ENCODE measurements at places on chromosomes 2 and 18.
A peak's percentile ranks its signal among the peaks of the same experiment; 100 is the strongest.

DNA sequence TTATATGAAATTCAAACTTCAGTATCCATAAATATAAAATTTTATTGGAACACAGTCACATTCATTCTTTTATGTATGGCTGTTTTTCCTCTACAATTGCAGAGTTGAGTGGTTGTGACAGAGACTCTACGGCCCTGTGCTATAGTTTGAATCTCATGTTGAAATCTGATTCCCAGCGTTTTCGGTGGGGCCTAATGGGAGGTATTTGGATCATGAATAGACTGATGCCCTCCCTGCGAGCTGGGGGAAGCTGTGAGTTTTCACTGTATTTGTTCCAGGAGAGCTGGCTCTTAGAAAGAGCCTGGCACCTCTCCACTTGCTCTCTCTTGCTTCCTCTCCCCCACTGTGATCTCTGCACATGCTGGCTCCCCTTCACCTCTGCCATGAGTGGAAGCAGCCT, 1.7 kb downstream of the PFN4 start:
- no peak overlapping the region for H3K27ac ChIP-seq
- H3K4me1 ChIP-seq: peaks cover 11% of the 10 kb centered on the region
- H3K4me3 ChIP-seq: no peak overlapping the region
- H3K27me3 ChIP-seq: no peaks in the 10 kb centered on the region
- H3K36me3 ChIP-seq: no peaks in the 10 kb centered on the region

DNA sequence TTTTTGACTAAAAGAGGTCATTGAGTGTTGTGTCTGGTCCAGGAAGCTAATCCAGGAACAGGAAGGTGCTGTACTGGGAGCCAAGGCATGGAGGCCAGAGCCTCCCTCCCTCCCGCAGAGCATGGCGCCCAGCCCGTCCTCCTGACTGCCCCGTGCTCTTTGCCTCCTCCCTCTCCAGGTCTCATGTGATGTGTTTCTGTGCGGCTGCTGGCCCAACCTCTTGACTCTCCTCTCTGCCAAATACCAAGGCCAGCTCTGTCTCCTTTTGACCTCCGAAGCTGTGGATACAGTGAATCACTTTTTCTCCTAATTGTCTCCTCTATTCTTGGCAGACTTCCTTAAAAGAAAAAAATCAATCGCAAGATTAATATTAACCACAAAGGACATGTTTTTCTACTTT, 284.1 kb downstream of the PHLPP1 start:
- DNase-seq: peak; percentile 67
- no peaks in the 10 kb centered on the region for H3K4me1 ChIP-seq
- H3K36me3 ChIP-seq: no peaks in the 10 kb centered on the region
- H3K27ac ChIP-seq: no peak overlapping the region
- no peak overlapping the region for H3K4me3 ChIP-seq
- no peaks in the 10 kb centered on the region for H3K27me3 ChIP-seq

- H3K36me3 ChIP-seq: no peaks in the 10 kb centered on the region
- no peaks in the 10 kb centered on the region for H3K27me3 ChIP-seq
- no peak overlapping the region for H3K27ac ChIP-seq
- DNase-seq: no peak
- H3K4me1 ChIP-seq: no peaks in the 10 kb centered on the region
Observed at GRCh38 chr2:100800915-100801314, 19.0 kb upstream of the NPAS2 start.

GRCh38 chr18:8142131-8142711, 467.0 kb upstream of the RAB12 start:
- H3K4me3 ChIP-seq: no peak overlapping the region
- H3K27me3 ChIP-seq: no peaks in the 10 kb centered on the region
- H3K4me1 ChIP-seq: peaks cover 45% of the 10 kb centered on the region
- no peak for DNase-seq

- no peak overlapping the region for H3K27ac ChIP-seq
- H3K4me1 ChIP-seq: no peaks in the 10 kb centered on the region
- no peak for DNase-seq
- no peaks in the 10 kb centered on the region for H3K36me3 ChIP-seq
- no peaks in the 10 kb centered on the region for H3K27me3 ChIP-seq
Observed at GRCh38 chr2:118633371-118634018, 214.0 kb downstream of the EN1 start.

DNA sequence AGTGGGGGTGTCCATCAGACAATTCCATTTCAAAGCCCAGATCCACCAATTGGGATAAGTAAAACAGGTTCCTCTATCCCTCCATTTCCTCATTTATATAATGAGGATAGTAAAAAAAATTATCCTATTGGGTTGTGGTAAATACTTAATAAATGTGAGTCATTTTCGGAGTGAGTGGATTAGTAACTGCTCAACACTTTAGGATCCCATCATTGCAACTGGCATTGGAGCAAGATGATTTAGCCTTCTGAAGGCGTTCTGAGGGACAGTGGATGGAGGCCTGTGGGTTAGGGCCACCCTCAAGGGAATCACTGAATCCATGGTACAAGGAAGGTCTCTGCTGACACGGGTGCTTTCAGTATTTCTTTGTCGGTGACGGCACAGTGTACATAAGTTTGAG, 108.6 kb upstream of the FZD7 start:
- no peak overlapping the region for H3K27ac ChIP-seq
- H3K4me3 ChIP-seq: no peak overlapping the region
- no peak for DNase-seq
- no peaks in the 10 kb centered on the region for H3K4me1 ChIP-seq
- no peaks in the 10 kb centered on the region for H3K36me3 ChIP-seq
